ENCODE measurements at places on chromosomes 16 and 17. TPM values are rescaled to one million over a fixed set of nuclear protein-coding genes. Genes with fewer than 3 reads are reported as not detected.

- peak overlapping the region; percentile 70 for H3K27ac ChIP-seq
- peaks cover 68% of the 10 kb centered on the region for H3K36me3 ChIP-seq
Measured at GRCh38 chr17:66369830-66370229, 67.4 kb downstream of the PRKCA start.

- no peak overlapping the region for H3K4me3 ChIP-seq
- H3K27me3 ChIP-seq, result no peaks in the 10 kb centered on the region
- no peak for DNase-seq
- H3K27ac ChIP-seq, result peak overlapping the region; percentile 2
- H3K4me1 ChIP-seq, result peaks cover 52% of the 10 kb centered on the region
Measured at GRCh38 chr17:27529230-27529796, 73.1 kb downstream of the KSR1 start.

- no peaks in the 10 kb centered on the region for H3K36me3 ChIP-seq
- no peak overlapping the region for H3K4me3 ChIP-seq
- no peak for DNase-seq
Measured at GRCh38 chr17:72189768-72190593, 69.2 kb downstream of the SOX9 start.

DNA sequence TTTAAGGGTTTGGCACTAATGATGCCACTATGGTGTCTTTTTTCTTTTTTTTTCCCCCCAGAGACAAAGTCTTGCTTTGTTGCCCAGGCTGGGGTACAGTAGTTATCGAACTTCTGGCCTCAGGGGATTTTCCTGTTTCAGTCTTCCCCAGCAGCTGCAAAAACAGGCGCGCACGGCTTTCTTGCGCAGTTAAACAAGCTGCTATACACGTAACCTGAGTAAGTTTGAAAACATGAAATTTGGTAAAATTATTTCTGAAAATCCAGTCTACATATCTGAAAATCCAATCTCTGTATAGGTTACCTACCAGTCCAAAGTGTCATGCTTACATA is 11.8 kb downstream of the TEX14 start:
- no peak overlapping the region for H3K27ac ChIP-seq
- H3K27me3 ChIP-seq, result peaks cover 2% of the 10 kb centered on the region
- no peak overlapping the region for H3K4me3 ChIP-seq

The ZNF821 gene
- 9.2 TPM for total RNA-seq

DNA sequence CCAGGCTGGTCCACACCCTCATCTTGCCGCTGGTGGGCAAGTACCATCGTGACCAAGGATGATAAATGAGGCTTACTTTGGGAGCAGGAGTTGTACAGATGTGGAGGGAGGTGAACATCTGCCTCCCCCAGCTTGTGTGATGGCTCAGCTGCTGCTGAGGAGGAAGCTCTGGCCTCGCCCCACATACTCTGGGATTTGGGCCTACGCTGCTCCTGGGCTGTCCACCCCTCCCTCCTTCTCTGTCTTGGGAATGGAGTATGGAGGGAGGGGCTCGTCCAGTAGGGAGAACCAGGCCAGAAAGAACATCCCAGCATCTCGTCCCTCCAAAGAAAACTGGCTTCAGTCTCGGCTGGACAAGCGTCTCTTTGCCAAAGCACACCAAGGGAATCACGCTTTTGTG is 134.8 kb upstream of the CDC42EP4 start:
- no peaks in the 10 kb centered on the region for H3K27me3 ChIP-seq
- no peak overlapping the region for H3K27ac ChIP-seq
- H3K4me1 ChIP-seq, result no peaks in the 10 kb centered on the region

- H3K27ac ChIP-seq, result peak overlapping the region; percentile 99
- no peak for DNase-seq
- no peaks in the 10 kb centered on the region for H3K27me3 ChIP-seq
- peak overlapping the region; percentile 99 for H3K4me3 ChIP-seq
- H3K36me3 ChIP-seq, result peaks cover 59% of the 10 kb centered on the region
Measured at GRCh38 chr17:77462553-77463497, 322.1 kb downstream of the SEC14L1 start.

- H3K36me3 ChIP-seq, result peaks cover 3% of the 10 kb centered on the region
- no peaks in the 10 kb centered on the region for H3K4me1 ChIP-seq
- no peak overlapping the region for H3K4me3 ChIP-seq
- H3K27me3 ChIP-seq, result no peaks in the 10 kb centered on the region
- no peak overlapping the region for H3K27ac ChIP-seq
Measured at GRCh38 chr16:4376126-4376892, 4.7 kb downstream of the VASN start.

- H3K4me3 ChIP-seq, result no peak overlapping the region
- peak; percentile 72 for DNase-seq
- H3K27ac ChIP-seq, result peak overlapping the region; percentile 66
Measured at GRCh38 chr16:31105677-31106213, 2.4 kb upstream of the BCKDK start.

DNA sequence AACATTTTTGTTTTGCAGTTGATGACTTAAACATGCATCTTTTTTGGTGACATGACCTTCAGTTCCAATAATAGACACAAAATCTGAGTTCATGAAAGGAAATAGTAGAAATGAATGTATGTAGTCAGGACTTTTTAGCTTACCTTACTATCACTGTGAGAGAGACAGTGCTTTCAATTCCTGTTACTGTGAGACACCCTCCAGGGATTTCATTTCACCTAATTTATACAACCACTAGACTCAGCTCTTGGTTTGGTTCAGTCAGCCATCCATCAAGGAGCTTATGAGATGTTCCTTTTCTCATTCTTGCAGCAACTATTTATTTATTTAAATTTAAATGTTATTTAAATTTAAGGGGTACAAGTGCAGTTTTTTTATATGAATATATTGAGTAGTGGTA is 77.9 kb downstream of the MAP2K4 start:
- no peaks in the 10 kb centered on the region for H3K27me3 ChIP-seq
- H3K36me3 ChIP-seq, result peaks cover 30% of the 10 kb centered on the region
- H3K4me3 ChIP-seq, result no peak overlapping the region
- no peak overlapping the region for H3K27ac ChIP-seq
- H3K4me1 ChIP-seq, result no peaks in the 10 kb centered on the region

DNA sequence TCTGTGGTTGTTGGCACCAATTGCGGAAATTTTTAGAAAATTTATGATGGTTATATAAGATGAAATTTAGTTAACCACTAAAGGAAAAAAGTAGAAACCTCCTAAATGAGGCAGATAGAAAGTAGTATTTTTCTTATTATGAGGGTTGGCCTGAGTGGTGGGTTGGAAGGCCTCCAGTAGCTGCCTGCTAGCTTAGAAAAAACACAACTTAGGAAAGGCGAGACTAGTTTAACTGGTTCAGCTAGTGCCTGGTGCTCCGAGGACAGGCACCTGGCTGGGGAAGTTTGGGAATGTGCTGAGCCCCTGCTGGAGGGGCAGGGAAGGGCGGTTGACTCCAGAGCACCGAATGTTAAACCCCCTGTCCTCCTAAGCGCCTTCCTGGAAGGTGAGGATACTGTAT is 19.9 kb downstream of the LDHD start:
- no peak for DNase-seq
- peaks cover 10% of the 10 kb centered on the region for H3K36me3 ChIP-seq
- peak overlapping the region; percentile 54 for H3K27ac ChIP-seq
- no peaks in the 10 kb centered on the region for H3K27me3 ChIP-seq
- no peak overlapping the region for H3K4me3 ChIP-seq

The ZSCAN10 gene
- not detected for total RNA-seq

The TNK1 gene
- 4.0 TPM for total RNA-seq

GRCh38 chr17:5700745-5701144 is 116.4 kb upstream of the NLRP1 start:
- DNase-seq, result no peak
- H3K27me3 ChIP-seq, result peaks cover 15% of the 10 kb centered on the region
- H3K4me3 ChIP-seq, result no peak overlapping the region

DNA sequence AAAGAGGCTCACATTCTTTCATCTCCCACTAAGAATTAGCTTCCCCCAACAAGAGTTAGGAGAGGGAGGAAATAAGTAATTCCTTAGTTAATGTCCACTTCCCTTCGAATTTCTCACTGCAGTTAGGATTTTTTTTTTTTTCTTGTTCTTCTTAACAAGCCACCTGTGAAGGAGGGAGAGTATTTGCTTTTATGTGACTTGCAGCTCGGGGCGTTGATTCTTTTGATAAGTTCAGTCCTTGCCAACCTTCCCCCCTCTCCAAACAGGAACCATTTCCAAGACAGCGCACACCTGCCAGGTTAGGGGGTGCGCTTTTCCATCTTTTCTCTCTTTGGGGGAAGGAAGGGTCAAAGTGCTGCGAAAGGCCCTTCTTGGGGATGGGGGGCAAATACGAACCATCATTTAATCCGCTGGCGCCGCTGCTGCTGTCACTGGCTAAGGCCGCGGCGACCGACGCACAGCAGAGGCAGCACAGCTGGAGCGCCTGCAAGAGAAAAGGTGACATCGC is 758 bp downstream of the ADAMTS18 start:
- no peak overlapping the region for H3K27ac ChIP-seq
- DNase-seq, result no peak
- no peaks in the 10 kb centered on the region for H3K4me1 ChIP-seq

DNA sequence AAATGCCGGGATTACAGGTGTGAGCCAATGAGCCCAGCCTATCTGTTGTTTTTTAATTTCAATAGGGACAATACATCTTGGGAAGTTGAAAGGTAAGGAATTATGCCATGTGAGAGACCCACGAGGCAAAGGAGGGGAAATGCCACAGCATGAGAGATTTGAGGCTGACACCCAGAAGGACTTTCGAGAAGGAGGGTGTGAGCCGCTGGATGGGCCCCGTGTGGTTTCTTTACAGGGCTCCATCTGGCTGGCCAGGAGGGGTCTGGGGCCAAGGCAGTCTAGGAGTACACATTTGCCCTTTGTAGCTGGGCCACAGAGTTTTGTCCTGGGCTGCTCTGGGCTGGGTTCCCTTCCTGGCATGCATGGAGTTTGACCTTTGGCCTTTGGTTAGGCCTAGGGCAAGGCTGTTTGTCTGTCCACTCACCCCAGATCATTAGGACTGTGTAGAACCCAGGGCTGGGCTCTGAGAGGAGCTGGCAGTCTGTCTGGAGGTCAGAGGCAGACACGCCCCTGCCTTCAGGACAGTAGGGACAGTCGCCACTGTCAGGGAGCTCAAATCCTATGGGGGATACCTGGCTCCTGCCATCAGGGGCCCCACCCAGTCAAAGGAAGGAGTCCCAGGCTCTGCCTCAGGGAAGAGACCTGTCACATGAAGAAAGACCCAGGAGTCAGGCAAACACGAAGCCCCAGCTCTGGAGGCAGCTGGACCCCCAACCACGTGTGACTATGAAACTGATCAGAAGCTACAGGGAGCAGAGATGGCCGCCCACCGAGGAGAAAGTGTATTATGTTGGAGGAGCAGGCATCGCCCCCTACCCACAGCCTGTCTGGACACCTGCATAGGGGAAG is 24.2 kb upstream of the NXPH3 start:
- H3K27ac ChIP-seq, result no peak overlapping the region
- H3K4me3 ChIP-seq, result no peak overlapping the region
- DNase-seq, result no peak
- no peaks in the 10 kb centered on the region for H3K27me3 ChIP-seq
- no peaks in the 10 kb centered on the region for H3K4me1 ChIP-seq
- H3K36me3 ChIP-seq, result no peaks in the 10 kb centered on the region

- no peak overlapping the region for H3K4me3 ChIP-seq
- no peak for DNase-seq
- H3K27ac ChIP-seq, result peak overlapping the region; percentile 84
Measured at GRCh38 chr17:17712268-17712924, 31.1 kb downstream of the RAI1 start.

GRCh38 chr17:75237100-75238014 is 24.0 kb downstream of the GGA3 start:
- H3K36me3 ChIP-seq, result peaks cover 86% of the 10 kb centered on the region
- no peak overlapping the region for H3K27ac ChIP-seq
- no peak for DNase-seq
- no peak overlapping the region for H3K4me3 ChIP-seq
- H3K4me1 ChIP-seq, result peaks cover 9% of the 10 kb centered on the region

The ZMYND15 gene
- not detected for total RNA-seq

The AOC3 gene
- total RNA-seq, result 2.4 TPM

GRCh38 chr17:79944251-79944812 is 91.3 kb downstream of the TBC1D16 start:
- H3K27me3 ChIP-seq, result no peaks in the 10 kb centered on the region
- H3K36me3 ChIP-seq, result no peaks in the 10 kb centered on the region
- H3K27ac ChIP-seq, result no peak overlapping the region
- no peak for DNase-seq
- peaks cover 4% of the 10 kb centered on the region for H3K4me1 ChIP-seq
- no peak overlapping the region for H3K4me3 ChIP-seq

DNA sequence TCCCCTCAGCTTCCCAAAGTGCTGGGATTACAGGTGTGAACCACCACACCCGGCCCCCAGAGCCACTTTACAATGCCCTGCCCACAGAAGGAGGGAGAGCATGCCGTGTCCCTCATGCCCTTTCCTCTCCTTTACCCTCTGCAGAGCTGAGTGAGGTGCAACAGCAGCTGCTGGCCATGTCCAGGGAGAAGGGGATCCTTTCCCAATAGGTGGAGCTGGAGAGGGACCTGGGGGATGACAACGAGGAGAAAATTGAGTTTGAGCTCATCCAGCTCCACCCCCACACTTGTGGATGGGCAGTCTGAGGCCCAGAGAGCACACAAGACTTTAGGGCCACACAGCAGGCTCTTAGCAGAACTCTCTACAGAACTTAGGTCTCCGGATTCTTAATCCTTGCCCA is 7.9 kb upstream of the GSDMA start:
- peak overlapping the region; percentile 16 for H3K27ac ChIP-seq
- H3K36me3 ChIP-seq, result no peaks in the 10 kb centered on the region
- peaks cover 13% of the 10 kb centered on the region for H3K4me1 ChIP-seq
- peaks cover 4% of the 10 kb centered on the region for H3K27me3 ChIP-seq
- peak overlapping the region; percentile 33 for H3K4me3 ChIP-seq

The HSDL1 gene
- 16.7 TPM for total RNA-seq

- no peak for DNase-seq
- no peaks in the 10 kb centered on the region for H3K4me1 ChIP-seq
- no peak overlapping the region for H3K4me3 ChIP-seq
- H3K27me3 ChIP-seq, result peaks cover 20% of the 10 kb centered on the region
- H3K27ac ChIP-seq, result no peak overlapping the region
Measured at GRCh38 chr17:335691-336090, 16.9 kb downstream of the RPH3AL start.

The ZNF385C gene
- 0.28 TPM for total RNA-seq

DNA sequence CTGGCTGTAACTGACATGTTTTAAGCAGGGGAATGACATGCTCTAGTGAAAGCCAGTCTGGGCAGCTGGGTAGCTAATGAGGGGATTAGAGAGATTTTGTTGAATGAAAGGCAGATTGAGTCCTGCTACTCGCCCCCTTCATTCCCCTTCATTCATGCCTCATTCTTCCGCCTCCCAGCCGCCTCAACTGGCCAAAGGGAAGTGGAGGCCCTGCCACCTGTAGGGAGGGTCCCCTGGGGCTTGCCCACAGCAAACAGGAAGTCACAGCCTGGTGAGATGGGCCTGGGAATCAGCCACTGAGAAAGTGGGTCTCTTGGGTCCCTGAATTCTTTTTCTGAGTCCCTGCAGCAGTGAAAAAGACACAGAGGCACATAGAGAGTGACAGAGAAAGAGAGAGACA is 1.1 kb upstream of the CD19 start:
- H3K4me1 ChIP-seq, result peaks cover 14% of the 10 kb centered on the region
- DNase-seq, result no peak
- no peak overlapping the region for H3K4me3 ChIP-seq
- H3K27ac ChIP-seq, result no peak overlapping the region
- H3K36me3 ChIP-seq, result no peaks in the 10 kb centered on the region

GRCh38 chr16:30601966-30602365 is 8.2 kb downstream of the ZNF689 start:
- peaks cover 53% of the 10 kb centered on the region for H3K36me3 ChIP-seq
- no peaks in the 10 kb centered on the region for H3K27me3 ChIP-seq
- no peak overlapping the region for H3K4me3 ChIP-seq
- H3K27ac ChIP-seq, result peak overlapping the region; percentile 4
- H3K4me1 ChIP-seq, result peaks cover 7% of the 10 kb centered on the region

GRCh38 chr17:49755663-49756283 is 8.2 kb downstream of the FAM117A start:
- H3K4me3 ChIP-seq, result no peak overlapping the region
- DNase-seq, result no peak
- no peaks in the 10 kb centered on the region for H3K27me3 ChIP-seq
- peak overlapping the region; percentile 9 for H3K27ac ChIP-seq
- peaks cover 36% of the 10 kb centered on the region for H3K4me1 ChIP-seq

The CLEC3A gene
- not detected for total RNA-seq
